ENCODE measurements at places on chromosomes 13 and 19.

GRCh38 chr13:34416971-34417380 lies 525.1 kb upstream of the NBEA start:
- no peak for DNase-seq

GRCh38 chr13:35953537-35954206 lies 177.5 kb downstream of the DCLK1 start:
- DNase-seq: peak; percentile 5

GRCh38 chr19:35498220-35498619 lies 8.0 kb upstream of the KRTDAP start:
- DNase-seq: no peak

DNA sequence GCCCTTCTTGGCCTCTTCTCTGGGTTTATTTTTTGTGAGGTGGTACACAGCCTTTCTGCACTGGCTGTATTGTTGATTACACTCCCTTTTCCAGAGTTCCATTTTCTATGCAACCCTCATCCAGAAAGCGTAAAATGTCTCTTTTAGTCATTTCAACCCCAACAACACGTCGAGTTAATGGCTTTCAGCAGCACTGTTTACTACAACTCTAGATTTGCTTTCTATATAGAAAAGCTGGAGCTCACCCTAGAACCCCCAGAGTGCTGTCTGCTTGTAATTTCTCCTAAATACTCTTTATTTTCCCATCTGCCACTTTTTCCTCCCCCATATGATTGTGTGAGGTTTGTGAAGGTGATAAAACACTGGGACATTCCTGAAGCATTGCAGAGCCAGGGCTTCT lies 148.9 kb upstream of the TMTC4 start:
- DNase-seq: no peak

- peak; percentile 49 for DNase-seq
Observed at GRCh38 chr13:44876782-44877324, 112.4 kb downstream of the NUFIP1 start.

DNA sequence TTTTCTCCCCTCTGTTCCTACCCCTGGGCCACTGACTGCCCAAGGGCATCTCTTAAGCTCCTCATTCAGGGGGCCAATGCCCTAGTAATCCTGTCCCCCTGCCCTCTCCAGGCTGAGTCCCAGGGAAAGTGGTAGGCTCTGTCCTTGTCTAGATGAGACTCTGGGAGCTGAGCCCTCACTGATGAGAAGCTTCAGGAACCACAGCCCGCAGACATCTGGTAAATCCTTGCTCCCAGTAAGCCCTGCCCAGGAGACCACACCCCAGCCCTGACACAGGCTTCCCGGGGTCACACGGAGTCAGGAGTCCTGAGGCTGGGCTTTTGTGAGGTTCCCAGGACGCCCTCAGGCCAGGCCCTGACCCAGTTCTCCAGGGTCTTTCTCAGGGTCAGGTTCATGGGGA lies 1.9 kb downstream of the CEACAM4 start:
- no peak for DNase-seq
